ENCODE measurements at places on chromosomes 5 and 9.

- DNase-seq: no peak
Measured at GRCh38 chr9:676780-677438, 164.6 kb upstream of the DMRT1 start.

DNA sequence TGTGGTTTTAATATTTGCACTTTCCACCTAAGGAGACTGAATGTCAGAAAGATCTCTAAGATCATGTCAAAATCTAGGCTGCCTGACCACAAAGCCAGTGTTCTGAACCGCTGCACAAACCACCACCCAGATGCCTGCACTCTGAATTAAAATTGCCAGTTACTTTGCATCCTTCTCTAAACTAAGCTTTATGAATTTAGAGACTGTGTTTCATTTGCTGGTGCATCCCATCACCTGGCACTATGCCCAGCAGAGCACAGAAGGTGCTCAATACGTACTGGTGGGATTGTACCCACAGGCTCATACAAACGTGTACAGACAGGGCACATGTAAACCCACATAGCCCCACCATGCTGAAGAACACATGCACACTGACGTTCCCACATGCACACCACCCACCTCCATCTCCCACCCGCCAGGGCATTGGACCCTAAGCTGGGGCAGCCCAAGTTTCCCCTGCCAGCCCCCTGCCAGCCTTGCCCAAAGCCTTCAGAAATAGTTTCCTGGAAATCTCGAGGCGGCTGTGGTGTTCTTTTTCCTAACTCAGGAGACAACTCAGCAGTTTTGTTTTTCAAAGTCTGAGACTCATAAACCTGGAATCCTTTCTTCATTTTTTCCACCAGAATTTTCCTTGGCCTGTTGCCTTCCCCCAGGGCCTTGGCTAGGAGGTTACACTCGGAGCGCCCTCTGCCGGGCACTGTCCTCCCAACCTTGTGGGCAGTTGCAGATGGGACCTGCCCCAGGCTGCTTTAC lies 9.6 kb upstream of the TRAF1 start:
- peak; percentile 90 for DNase-seq

GRCh38 chr5:151414536-151414935 lies 32.9 kb upstream of the SLC36A1 start:
- DNase-seq: no peak

- DNase-seq: no peak
Measured at GRCh38 chr5:124203303-124203702, 543.1 kb downstream of the ZNF608 start.

DNA sequence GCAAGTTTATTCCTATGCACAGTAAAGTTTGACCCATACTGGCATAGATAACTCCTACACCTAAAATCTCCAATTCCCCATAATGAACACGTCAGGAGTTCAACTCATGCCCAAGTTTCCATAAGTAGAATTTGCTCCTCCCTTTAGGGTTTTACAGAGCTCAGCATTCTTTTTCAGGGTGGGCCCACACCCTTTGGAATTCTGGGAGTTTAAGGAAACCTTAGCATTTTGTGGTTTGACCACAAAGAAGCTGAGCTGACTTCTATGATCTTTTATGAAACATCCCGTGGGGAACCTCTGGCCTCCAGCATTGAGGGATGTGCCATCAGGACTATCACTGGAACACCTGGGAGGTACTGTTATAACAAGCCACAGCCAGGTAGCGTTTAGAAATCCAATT lies 220.6 kb upstream of the MAP3K1 start:
- no peak for DNase-seq

DNA sequence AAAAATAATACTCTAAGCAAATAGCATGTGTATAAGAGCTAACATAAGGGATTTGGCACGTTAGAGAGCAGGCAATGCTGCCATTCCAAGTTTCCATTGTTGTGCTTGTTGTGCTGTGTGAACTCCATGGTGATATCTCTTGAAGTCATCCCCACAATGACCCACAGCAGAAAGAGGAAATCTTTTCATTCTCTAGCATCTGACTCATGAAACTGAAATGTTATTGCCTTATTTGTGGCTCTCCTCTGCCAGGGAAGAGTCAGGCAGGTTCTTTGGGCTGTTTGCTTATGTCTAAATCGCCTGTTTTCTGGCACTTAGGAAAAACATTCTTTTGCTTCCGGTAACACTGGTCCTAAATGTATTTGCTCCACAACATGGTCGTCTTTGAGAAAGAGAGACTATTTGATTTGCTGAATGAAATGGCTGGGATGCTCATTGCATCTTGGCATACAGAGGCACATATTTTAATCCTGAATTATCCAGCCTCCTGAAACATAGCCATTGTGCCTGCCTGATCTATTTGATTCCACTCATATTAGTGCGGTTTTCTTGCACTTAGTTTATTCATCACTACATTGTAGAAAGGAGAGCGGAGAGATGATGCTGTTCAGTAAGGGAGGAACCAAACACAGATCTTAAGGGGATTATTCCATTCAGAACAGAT lies 188.8 kb downstream of the CSNK1G3 start:
- no peak for DNase-seq

DNA sequence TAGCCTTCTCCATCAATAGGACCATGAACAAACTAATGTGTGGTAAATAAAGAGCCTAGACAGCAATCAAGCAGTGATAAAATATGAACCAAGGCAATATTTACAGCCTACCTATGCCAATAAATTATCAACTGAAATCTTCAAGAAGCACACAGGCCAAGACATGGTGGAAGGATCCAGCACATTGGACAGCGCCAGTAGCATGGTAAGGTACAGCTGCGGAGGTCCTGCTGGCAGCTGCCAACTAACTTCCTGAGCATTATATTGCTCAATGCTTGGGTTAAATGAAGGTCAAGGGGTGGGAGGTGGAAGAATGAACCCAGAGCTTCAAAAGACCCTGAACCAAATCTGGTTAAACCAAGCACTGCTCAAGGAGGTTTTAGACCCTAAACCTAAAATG lies 16.5 kb upstream of the SPDL1 start:
- DNase-seq: no peak

- no peak for DNase-seq
Measured at GRCh38 chr5:147445917-147446316, 64.0 kb downstream of the DPYSL3 start.

- DNase-seq: no peak
Measured at GRCh38 chr5:132256783-132257130, 739 bp upstream of the PDLIM4 start.

DNA sequence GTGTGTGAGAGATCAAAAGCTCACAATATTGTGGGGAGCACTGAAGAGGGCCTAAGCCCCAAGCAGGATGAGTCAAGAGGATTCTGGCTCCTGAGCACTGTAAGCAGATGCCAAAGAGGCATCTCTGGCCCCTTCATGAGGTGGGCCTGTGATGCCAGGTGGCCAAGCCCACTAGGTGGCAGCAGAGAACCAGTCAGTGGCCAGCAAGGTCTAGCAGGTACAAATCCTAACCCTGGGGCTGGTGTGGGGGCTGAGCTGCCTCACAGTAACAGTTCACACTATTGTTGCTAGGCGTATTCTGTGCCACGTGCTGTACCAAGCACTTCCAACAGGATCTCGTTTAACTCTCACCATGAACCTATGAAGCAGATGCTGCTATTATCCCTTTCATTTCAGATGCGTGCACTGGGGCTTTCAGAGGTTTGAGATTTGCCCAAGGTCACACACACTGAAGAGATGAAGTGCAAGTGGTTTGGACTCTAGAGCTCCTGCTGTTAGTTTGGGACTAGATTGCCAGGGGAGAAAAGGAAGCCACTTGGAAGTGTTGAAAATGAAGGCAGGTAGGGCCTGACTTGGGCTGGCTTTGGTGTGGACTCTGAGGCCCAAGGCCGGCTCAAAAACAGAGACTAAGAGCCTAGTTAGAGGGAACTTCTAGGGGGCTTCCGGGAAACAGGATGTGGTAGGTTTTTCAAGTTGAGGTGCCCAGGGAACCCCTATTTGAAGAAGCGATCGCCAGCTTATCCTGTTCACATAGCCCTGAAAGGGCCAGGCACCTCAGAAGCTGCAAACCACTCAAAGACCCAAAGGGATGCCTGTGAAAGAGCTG lies 4.4 kb upstream of the MLANA start:
- DNase-seq: peak; percentile 77

DNA sequence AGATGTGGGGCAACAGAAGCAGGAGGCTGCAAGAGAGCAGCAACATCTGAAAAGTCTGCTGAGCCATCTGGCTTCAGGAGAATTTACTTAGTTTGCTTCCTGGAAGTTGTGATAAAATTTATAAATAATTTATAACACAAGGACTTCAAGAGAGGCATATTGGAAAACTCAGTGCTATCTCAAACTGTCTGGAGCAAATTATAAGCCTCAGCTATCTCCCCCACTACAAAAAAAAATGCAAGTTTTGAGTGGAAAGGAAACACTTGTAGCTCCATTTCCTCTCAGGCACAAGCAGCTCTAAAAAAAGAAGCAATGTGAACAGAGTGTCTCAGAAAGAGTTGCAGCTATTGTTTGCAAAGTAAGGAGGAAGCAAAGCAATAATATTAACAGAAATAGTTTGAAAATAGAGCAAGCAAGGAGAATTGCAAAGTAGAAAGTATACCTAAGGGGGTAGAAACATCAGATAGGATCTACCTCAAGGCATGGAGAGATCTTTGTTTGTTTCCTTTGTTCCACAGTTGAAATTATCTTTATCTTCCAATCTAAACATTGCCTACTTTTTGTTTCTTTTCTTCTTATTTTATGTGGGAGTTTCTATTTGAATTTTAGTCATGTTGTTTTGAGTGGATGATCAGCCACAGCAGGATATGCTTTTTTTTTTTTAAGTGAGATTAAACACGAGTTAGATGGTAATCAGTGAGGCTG lies 55.9 kb upstream of the IL6ST start:
- no peak for DNase-seq

GRCh38 chr9:121743441-121744001 lies 92.1 kb downstream of the DAB2IP start:
- no peak for DNase-seq

DNA sequence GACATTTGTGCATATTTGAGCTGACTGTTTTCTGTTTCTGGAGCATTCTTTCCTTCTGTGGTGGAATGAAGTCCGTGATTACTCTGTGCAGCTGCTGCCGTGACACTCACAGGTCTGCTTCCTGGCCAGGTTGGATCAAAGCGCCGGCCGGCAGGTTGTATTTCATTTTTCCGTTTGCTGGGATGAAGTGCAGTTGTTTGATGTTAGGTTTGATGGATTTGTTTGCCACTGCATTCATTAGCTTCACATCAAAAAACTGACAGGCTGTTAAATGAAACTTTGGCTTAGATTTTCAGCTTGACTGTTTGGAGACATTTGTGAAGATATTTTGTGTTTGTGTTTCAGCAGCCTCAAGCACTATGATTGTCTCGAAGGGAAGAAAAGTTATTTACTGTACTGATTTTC lies 140.1 kb downstream of the KDM4C start:
- DNase-seq: no peak
